ENCODE measurements at places on chromosomes 4 and X.

- no peak for DNase-seq
These were observed 1.3 kb downstream of the TBL1X start for GRCh38 chrX:9466124-9466495.

DNA sequence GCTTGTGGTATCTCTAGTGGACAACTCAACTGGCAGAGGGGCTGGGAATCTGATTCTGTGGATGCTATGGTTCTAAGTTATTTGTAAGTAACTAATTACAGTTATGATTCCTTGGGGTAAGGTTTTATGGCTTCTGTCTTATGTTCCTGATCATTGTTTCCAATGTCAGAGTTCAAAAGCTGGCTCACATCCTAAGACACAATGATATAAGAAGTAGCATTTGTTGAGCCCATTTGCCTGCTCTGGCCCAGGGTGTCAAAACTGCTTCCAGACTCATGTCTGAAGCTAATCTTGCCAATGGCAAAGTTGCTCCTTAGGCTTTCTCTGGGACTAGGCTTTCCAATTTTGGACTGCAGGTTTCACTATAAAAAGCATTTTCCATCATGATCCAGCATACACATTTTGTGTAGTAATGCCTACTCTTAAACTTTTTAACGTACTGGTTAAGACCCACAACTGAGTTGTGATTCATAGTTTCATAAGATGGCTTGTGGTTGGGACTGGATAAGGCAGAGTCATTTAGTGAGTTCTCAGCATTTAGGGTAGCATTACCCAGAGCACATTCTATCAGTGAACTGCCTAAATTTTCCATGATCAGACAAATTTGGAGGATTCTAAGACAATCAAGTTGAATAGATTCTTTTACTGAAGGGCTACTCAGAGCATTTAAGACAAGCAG lies 50.0 kb downstream of the CCNI start:
- DNase-seq = no peak

- no peak for DNase-seq
These were observed 40.5 kb downstream of the SETD7 start for GRCh38 chr4:139515531-139515958.

DNA sequence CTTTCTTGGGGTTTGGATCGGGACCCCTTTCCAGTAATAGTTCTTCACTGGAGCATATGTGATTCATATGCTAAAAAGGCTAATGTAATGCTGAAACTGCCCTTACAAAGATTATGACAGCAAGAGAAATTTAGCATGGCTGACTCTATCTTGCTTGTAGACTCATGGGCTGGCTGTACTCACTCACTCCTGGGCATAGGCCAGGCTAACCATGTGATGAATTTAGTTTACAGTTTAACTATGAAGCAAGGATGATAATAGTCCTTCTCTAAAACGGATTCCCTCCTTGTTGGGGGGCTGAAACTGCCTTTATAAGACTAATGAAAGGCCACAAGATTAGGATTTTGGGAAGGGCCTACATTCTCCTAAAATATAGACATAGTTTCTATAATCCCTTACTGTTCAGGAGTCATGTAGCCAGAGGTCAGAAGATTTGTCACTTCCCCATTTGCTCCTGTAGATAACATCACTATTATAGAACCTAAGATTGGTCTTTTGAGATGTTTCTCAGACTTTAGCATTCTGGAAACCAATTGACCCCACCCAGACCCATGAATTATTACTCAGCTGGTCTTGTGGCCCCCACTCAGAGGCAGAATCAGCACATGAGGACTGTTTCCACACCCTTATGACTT lies 20.8 kb upstream of the CEP135 start:
- no peak for DNase-seq

DNA sequence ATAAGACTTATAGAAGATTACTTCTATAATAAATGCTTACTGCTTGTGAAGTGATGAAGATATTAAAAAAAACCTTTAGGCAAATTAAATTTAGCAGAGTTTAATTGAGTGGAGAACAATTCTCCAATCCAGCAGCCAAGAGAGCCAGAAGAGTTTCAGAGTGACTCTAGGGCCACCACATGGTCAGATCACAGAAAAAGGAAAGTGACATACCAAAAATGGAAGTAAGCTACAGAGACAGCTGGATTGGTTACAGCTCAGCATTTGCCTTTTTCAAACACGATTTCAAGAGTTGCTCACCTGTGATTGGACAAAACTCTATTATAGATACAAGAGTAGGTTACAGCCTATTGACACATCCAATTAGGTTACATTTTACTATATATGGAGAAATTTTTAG lies 79.0 kb upstream of the TRAM1L1 start:
- no peak for DNase-seq

DNA sequence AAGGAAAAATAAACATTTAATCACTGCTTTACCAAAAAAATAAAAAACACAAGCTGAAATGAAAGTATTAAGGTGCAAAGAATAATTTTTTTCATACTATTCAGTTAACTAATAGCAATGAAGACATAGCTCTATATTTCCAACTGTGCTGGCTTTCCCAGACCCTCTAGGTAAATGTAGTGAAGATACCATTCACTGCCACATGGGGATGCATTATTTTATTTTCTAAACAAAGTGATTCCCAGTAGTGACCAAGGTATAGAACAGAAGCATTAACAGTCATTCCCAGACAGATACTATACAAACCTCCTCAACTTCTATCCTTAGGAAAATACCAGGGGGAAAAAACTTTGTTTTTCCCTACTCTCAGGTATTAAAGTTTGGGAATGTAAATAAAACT lies 39.4 kb downstream of the ANTXR2 start:
- DNase-seq = no peak

- DNase-seq = no peak
These were observed 63.2 kb upstream of the UGT2B7 start for GRCh38 chr4:69032847-69033638.

DNA sequence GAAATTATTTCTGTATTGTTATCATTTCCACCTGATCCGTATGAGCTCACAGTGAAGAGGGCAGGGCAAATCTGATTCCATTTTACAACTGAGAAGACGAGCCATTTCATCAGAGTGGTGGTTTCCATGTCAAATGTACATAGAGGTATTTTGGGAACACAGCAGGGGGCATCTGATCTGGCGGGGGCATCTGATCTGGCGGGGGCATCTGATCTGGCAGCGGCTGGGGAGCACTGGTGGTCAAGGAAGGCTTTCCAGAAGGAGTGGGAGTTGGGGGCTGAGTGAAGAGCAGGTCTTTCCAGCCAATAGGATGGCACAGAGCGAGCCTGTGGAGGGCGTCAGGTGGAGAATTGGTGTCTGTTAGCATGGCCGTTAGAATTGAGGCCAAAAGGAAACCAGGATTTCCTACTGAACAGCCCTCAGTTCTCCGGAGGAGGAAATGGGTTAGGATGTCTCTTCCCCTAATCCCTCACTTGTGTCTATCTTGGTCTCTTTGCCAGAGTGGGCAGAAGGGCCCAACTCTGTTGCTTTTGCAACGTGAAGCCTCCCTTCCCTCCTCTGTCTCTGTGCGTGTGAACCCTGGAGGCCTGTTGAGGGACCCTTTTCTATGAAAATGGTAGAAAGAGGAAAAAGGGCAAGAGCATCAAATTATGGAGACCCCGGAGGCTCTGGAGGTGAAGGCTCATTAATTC lies 41.3 kb downstream of the RHOH start:
- DNase-seq = no peak

DNA sequence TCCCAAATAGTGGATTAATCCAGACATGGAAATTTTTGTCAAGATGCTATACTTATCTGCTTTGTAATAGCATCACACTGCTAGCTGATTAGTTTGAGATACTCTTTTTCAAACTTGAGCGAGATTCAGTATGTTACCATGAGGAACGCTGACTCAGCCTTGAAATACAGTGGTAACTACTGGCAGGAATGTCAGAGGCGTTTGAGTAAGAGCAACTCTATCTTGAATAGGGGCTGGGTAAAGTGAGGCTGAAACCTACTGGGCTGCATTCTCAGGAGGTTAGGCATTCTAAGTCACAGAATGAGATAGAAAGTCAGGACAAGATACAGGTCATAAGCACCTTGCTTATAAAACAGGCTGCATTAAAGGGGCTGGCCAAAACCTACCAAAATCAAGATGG lies 2519.6 kb downstream of the ARAP2 start:
- no peak for DNase-seq

- DNase-seq = no peak
These were observed 5.0 kb downstream of the ARHGAP4 start for GRCh38 chrX:153921070-153921469.

GRCh38 chr4:75912968-75913367 lies 10.7 kb upstream of the PPEF2 start:
- DNase-seq = no peak

DNA sequence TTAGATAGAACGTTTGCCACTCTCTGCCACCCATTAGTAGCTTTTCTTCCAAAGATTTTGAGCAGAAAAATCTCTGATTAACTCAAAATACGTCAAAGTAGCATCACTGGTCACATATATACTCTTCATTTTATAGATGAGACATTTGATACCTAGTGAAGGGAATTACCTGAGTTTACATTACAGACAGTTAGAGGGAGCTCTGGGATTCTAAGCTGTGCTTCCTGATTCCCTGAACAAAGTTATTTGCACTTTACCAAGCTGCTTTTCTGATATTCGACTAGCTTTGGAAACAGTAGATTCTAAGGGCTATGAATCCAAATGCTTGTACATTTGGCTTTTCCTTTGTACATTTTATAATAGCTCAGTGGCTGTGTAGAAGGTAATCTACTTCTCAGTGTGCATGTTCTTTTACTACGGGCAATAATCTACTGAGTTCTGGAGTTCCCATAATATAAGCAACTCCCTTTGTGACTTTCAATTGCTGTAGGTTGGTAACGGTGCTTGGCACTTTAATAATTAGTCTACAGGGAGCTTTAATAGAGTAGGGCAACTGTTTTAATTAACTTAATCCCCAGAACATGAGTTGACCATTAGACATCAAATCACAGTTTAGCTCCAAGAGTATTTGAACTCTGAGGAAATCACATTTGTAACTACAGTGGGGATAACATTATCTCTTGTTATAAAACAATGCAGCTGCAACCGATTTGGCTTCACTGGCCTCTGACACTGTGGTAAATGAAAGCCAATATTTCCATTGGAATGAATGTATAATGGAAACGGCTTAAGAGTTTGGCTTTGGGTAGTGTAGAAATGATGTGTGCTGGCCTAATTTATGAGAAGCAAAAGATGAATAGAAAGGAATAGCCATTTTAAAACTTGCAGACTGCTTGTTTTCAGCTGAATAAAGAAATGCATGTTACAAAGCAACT lies 1602.4 kb downstream of the STIM2 start:
- DNase-seq = no peak

- no peak for DNase-seq
These were observed 99.8 kb downstream of the KLHL8 start for GRCh38 chr4:87120411-87121162.

GRCh38 chr4:55170462-55170861 lies 45.1 kb upstream of the KDR start:
- DNase-seq = no peak

DNA sequence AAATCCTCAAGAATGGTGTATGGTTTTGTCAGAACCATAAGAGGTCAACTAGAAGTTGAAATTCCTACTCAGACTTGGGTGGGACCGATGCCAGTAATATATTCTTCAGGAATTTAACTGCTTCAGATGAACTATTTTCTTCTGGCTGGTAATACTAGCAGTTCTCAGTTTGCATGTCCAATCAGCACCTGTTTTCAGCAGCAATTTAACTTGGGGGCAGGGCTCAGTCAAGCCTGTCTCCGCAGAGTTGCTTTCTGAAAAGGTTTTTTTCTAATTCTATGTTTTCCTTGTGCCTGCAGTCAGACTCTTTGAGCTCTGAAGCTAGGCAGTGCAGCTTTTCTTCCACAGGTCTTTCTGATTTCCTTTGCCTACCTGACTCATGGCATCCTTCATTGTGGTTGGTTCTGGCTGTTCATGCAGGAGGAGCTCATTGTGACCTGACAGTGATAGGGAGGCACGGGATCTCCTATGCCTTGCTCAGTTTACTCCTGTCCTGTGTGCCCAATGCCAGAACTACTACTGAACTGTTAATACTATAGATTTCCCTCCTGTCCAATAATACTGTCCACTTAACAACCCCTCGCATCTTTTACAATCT lies 17.3 kb upstream of the FMR1 start:
- no peak for DNase-seq

GRCh38 chrX:1248331-1249061 lies 20.1 kb upstream of the CSF2RA start:
- no peak for DNase-seq

GRCh38 chrX:129403974-129404669 lies 119.2 kb downstream of the SMARCA1 start:
- no peak for DNase-seq

GRCh38 chr4:88286897-88287296 lies 2.5 kb upstream of the PPM1K start:
- no peak for DNase-seq

- no peak for DNase-seq
These were observed 1060.1 kb downstream of the ADGRL3 start for GRCh38 chr4:62260254-62260653.

GRCh38 chr4:66252291-66252690 lies 582.0 kb upstream of the EPHA5 start:
- no peak for DNase-seq

DNA sequence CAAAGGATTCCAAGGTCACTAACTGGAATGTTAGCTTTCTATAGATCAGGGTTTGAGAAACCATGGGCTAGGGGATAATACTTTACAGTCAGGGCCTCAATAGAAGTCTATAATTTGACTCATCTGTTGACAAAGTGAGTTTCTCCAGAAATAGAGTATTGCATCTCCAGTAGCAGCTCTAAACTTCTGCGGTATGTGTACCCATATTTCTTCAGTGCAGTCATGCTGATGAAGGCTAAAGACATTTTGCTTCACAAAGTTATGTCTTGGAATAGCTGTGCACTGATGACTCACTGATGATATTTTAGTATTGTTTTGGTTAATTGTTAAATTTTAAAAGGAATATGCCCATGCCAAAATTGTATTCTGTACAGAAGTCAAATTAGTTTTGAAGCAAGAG lies 464.9 kb upstream of the AMOT start:
- DNase-seq = no peak

GRCh38 chr4:101160792-101161592 lies 186.3 kb downstream of the PPP3CA start:
- DNase-seq = no peak

DNA sequence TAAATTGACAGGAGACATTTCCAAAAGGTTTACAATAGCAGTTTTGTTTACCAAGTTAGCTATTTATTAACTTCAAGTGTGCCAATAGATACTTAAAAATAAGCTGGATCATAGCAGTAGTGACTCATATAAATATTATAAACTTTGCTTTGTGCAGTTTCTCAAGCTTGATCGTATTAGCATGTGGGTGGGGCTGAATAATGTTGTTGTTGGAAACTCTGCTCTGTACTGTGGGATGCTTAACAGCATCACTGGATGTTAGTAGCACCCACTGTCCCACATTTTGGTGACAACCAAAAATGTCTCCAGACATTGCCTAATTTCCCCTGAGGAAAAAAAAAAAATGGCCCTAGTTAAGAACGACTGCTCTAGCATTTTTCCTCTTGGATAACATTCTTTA lies 855.2 kb upstream of the ADGRL3 start:
- DNase-seq = no peak

All from stimulated activated CD8-positive, alpha-beta memory T cell treated with anti-CD3 and anti-CD28 coated beads, Interleukin-7, amount 100 ng/mL, for 1 hour (primary cell).